ENCODE measurements at places on chromosomes 12 and 14. TPM values are rescaled to one million over a fixed set of nuclear protein-coding genes. Genes with fewer than 3 reads are reported as not detected.
A peak's percentile ranks its signal among the peaks of the same experiment; 100 is the strongest.

The RPS6KL1 gene
- 12.3 TPM for total RNA-seq

The CCDC88C gene
- total RNA-seq: 11.4 TPM

GRCh38 chr12:94207849-94208621, 59.7 kb downstream of the PLXNC1 start:
- H3K27me3 ChIP-seq: no peaks in the 10 kb centered on the region
- no peaks in the 10 kb centered on the region for H3K36me3 ChIP-seq
- H3K27ac ChIP-seq: peak overlapping the region; percentile 72

DNA sequence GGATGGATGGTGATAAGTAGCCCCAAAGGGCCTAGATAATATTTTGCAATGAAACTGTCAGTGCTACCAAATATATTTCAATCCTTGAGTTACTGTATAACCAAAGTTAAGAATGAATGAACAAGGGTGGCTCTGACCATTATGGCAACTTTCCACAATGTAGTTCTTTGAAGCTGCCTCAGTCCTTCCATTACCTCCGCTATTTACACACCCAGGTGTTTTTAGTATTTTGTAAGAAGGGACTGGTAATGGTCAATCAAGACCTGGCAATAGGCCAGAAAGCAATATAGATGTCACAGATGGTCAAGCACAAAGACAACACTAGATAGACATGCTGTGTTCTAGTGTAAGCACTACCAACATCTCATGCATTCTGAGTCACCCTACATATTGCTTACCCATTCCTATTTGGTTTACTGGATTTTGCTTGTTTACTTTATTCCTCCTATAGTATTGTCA, 16.3 kb downstream of the DUSP16 start:
- peaks cover 6% of the 10 kb centered on the region for H3K36me3 ChIP-seq
- H3K27ac ChIP-seq: no peak overlapping the region
- DNase-seq: no peak
- H3K4me1 ChIP-seq: peaks cover 5% of the 10 kb centered on the region

GRCh38 chr14:62921466-62921865, 123.8 kb downstream of the KCNH5 start:
- H3K36me3 ChIP-seq: no peaks in the 10 kb centered on the region
- H3K27me3 ChIP-seq: no peaks in the 10 kb centered on the region
- H3K4me1 ChIP-seq: no peaks in the 10 kb centered on the region
- H3K4me3 ChIP-seq: no peak overlapping the region

DNA sequence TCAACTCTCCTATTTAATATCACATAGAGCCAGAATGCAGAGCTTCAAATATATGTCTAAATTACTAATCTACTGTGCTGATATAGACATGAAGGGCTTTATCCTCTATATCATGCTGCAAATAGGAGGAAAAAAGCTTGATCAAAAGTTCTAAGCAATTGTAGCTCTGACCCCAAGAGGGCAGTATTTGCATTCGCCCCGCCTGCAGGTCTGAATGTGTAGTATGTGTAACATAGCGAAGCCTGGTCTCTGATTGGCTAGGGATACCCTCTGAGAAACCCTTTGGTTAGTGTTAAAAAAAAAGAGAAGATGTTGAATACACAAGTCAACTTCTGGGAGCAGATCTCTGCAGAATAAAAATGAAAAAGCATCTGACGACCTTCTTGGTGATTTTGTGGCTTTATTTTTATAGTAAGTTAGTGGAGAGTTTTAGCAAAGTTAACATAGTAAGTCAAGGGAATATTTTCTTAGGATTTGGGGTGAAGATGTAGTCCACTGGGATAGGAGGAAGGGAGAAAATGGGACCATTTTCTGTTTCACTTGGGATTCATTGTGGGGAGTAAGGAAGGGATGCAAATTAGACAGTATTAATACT, 151.6 kb upstream of the OR4E1 start:
- no peak overlapping the region for H3K4me3 ChIP-seq
- no peak overlapping the region for H3K27ac ChIP-seq
- H3K36me3 ChIP-seq: peaks cover under 1% of the 10 kb centered on the region
- DNase-seq: peak; percentile 52

DNA sequence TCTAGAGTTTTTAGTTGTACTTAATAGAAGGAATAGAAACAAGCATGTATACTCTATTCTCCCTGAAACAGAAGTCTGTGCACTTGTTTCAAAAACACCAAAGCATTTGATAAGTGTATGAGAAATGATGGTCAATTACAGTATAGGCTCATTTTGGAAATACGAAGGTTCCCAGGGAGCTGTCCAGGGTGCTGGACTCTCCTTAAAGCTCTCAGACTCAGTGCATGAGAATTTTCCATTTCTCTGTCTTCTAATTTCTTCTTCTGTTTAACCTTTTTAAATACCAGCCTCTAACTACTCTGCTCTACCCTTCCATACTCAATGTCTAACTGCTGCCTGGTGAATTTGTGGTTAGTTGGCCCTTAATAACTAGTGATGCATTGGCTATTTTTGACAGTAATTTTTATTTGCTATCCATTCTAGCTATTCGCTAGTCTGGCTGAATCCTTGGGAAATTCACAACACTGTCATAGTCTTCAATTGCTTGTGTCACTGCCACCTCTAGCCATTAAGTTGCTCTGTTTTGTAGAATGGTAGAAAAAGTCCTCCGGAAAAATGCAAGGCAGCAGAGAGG, 229.2 kb downstream of the NRXN3 start:
- H3K4me1 ChIP-seq: peaks cover 6% of the 10 kb centered on the region
- H3K36me3 ChIP-seq: no peaks in the 10 kb centered on the region
- no peak overlapping the region for H3K4me3 ChIP-seq
- peak; percentile 43 for DNase-seq
- H3K27ac ChIP-seq: no peak overlapping the region

GRCh38 chr12:30700216-30700900, 4.7 kb upstream of the IPO8 start:
- DNase-seq: no peak
- H3K4me3 ChIP-seq: no peak overlapping the region
- H3K4me1 ChIP-seq: peaks cover 6% of the 10 kb centered on the region
- no peak overlapping the region for H3K27ac ChIP-seq

The IL31 gene
- total RNA-seq: not detected

The HOXC4 gene
- total RNA-seq: 1.7 TPM

DNA sequence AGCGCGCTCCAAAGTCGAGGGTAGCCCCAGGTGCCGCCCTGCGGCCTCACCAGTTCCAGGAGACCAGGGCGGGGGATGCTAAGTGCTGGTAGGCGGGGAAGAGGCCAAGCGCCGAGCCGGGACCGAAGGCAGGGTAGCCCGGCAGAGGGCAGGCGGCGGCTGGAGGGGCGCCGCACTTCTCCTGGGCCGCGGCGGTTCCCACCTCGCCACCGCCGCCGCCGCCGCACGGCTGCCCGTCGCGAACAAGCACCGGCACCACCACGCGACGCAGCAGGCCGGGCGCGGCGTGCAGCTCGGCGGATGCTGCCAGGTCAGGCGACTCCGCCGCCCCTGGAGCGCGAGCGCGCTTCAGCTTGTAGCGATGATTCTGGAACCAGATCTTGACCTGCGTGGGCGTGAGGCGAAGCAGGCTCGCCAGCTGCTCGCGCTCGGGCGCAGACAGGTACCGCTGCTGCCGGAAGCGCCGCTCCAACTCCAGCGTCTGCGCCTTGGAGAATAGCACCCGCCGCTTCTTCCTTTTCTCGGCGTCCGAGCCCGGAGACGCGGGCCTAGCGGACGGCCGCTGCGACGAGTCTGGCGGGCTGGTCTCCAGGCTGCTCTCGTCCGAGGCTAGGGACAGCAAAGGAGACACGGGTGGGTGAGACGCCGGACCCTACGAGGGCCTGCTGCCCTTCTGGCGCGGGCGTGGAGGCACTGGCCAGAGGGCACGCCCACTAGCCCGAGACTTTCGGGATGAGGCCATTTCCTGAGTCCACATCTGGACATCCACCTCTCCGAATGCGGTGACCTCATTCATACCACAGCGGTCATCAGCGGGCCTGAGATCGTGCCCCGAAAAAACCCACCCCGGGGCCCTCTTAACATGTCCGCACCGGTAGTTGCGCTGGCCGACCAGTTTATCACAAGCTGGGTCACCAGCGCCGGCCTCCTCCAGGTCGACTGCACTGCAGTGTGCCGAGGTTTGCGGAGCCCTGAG, 1.3 kb downstream of the NKX2-8 start:
- H3K27ac ChIP-seq: no peak overlapping the region
- no peaks in the 10 kb centered on the region for H3K36me3 ChIP-seq
- peak overlapping the region; percentile 75 for H3K4me3 ChIP-seq
- no peaks in the 10 kb centered on the region for H3K4me1 ChIP-seq

The NANOG gene
- total RNA-seq: not detected

GRCh38 chr12:86290615-86291014, 34.4 kb upstream of the MGAT4C start:
- no peak for DNase-seq
- H3K27ac ChIP-seq: no peak overlapping the region
- no peaks in the 10 kb centered on the region for H3K27me3 ChIP-seq
- H3K36me3 ChIP-seq: no peaks in the 10 kb centered on the region
- peaks cover 5% of the 10 kb centered on the region for H3K4me1 ChIP-seq

GRCh38 chr12:57190037-57190436, 26.6 kb upstream of the NXPH4 start:
- H3K36me3 ChIP-seq: peaks cover 42% of the 10 kb centered on the region
- DNase-seq: no peak
- no peaks in the 10 kb centered on the region for H3K4me1 ChIP-seq

- no peak for DNase-seq
- H3K27me3 ChIP-seq: no peaks in the 10 kb centered on the region
- H3K27ac ChIP-seq: no peak overlapping the region
- H3K36me3 ChIP-seq: peaks cover 15% of the 10 kb centered on the region
Measured at GRCh38 chr14:95467232-95467631, 49.2 kb downstream of the SYNE3 start.

- H3K4me3 ChIP-seq: no peak overlapping the region
- DNase-seq: no peak
- peaks cover 5% of the 10 kb centered on the region for H3K36me3 ChIP-seq
- H3K27ac ChIP-seq: no peak overlapping the region
- H3K27me3 ChIP-seq: no peaks in the 10 kb centered on the region
Measured at GRCh38 chr12:113014565-113014964, 36.2 kb downstream of the OAS2 start.
